ENCODE measurements at places on chromosomes 6 and 20. TPM values are rescaled to one million over a fixed set of nuclear protein-coding genes. Genes with fewer than 3 reads are reported as not detected.

DNA sequence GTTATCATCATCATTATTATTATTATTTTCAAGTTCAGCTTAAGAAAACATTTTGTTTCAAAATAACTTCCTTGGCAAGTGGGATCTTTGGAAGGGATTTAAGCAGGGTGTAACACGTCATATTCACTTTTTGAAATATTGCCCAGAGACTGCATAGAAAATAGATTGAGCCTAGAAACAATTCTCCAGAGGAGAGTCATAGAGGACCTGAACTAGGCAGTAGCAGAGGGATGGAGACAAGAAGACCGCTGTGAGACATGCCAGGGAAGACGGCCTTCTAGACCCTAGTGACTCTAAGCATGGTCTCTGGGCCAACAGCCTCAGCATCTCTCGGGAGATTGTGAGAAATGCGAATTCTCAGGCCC is 55.5 kb downstream of the EDN1 start:
- no peaks in the 10 kb centered on the region for H3K27me3 ChIP-seq
- H3K4me3 ChIP-seq: no peak overlapping the region
- no peak overlapping the region for H3K27ac ChIP-seq
- H3K36me3 ChIP-seq: no peaks in the 10 kb centered on the region
- DNase-seq: no peak
- H3K4me1 ChIP-seq: no peaks in the 10 kb centered on the region

DNA sequence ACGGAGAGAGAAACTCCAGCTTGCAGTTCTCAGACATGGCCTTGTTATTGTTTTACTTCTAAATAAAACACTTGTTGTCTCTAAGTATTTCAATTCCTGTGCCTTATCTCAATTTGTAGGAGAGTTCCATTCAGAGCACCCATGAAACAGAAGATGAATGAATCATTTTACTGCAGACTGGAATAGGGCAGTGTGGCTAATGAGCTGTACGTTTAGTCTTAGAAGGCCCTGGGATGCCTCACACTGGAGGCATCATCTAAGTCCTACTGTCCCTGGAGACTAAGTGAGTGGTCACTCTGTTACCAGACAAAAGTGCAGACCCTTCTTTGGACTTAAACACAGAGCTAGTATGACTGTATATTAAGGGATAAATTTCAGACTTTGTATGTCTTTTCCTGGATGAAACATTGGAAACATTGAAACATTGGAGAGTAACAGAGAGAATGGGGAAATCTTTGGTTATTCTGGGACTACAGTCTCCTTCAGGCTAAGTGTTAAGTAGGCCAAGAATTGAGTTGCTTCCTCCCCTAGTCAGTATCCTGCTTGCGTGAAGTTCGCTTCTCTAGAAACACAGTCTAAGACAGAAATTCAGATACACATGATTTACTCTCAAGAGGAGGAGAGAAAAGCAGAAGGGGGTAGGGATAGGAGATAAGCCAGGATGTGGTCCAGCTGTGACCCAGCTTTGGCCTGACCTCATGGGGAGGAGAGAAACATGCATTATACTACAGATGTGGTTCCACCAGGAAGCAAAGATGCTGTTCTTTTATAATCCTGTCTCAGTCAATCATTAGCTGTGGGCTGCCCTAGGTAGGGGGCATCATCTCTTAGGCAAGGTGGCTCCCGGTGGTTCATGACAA is 167.4 kb upstream of the BMP2 start:
- H3K4me3 ChIP-seq: no peak overlapping the region
- H3K36me3 ChIP-seq: no peaks in the 10 kb centered on the region
- H3K27ac ChIP-seq: no peak overlapping the region
- H3K4me1 ChIP-seq: no peaks in the 10 kb centered on the region
- H3K27me3 ChIP-seq: no peaks in the 10 kb centered on the region

DNA sequence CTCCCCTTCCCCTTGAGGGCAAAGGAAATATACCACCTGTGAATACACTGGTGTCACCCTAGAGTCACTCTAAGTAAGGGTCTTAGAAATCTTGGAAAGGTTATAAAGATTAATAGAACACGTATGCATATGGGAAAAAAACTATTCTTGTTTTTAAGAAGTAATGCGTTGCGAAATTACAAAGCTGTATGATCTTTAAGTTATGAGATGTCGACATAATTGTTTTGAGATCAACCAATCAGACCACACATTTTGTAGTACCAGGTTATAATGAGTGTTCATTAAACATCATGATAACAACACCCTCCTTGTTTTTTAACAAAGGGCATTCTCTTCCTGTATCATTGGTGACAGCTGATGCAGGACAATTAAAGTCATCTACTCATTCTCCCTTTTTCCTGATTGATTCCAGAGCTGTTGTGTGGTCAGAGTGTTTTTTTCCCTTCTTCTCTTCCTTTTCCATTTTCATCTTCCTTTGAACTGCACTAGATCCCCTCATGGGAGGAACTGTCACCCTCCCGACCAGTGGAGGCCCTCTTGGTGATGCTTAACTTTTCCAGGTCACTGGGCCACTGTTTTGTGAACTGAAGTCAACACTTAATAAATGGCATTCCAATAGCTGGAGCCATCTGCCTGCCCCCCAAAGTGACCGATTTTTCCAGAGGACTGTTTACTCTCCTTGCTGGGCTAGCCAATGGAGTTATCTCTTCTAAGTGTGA is 37.0 kb downstream of the PRDM1 start:
- no peak for DNase-seq
- no peak overlapping the region for H3K4me3 ChIP-seq
- no peaks in the 10 kb centered on the region for H3K36me3 ChIP-seq
- no peaks in the 10 kb centered on the region for H3K27me3 ChIP-seq
- H3K4me1 ChIP-seq: peaks cover 27% of the 10 kb centered on the region
- H3K27ac ChIP-seq: no peak overlapping the region

DNA sequence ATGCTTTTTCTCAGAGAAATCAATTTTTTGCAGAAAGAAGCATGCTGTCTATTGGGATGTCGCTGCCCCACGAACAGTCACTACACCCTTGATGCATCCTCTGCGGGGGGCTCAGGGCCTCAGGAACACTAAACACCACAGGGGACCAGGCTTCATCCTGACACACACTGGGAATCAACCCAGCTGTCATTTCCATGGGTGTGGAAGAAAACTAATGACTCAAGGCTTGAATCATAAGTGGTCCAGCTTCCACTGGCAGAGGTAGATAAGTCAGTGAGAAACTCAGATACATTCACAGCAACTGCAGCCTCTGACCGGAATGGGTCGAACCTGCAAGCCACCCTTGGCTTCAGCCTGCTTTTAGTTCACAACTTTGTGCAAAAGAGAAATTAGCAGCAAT is 81.3 kb upstream of the SPTLC3 start:
- DNase-seq: no peak
- H3K27ac ChIP-seq: no peak overlapping the region
- H3K36me3 ChIP-seq: no peaks in the 10 kb centered on the region
- no peaks in the 10 kb centered on the region for H3K4me1 ChIP-seq
- H3K4me3 ChIP-seq: no peak overlapping the region

DNA sequence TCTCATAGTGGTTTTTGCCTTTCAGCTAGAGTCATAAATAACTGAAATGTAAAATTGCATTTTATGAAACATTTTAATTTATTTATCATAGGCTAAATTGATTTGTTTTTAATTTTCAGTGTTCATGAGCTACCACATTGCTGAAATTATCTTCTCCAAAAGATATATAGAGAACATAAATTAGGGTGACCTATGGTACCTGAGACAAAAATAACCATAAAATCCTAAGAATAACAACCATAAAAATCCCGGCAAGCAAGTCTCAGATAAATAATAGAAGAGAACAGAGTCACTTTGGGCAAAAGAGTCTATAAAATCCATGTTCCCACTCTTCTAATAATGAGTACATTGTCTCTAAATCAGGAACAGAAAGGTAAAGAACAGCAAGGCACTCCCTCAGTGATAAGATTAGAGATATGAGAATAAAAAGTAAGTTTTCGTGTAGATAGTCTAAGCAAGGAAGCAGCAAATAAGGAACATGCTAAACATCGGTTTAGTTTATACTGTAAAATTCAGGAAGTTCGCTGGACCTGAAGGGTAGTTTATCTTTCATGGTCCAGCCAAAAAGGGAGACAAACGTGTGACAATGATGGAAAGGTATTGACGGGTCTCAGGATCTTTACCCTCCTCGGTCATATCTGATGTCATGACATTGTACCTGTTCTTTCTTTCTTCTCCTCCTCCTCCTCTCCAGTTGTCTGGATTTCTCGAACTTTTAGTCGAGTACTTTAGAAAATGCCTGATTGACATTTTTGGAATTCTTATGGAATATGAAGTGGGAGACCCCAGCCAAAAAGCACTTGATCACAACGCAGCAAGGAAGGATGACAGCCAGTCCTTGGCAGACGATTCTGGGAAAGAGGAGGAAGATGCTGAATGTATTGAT is 117.6 kb downstream of the TMEM242 start:
- H3K36me3 ChIP-seq: peaks cover 52% of the 10 kb centered on the region
- no peak overlapping the region for H3K27ac ChIP-seq
- H3K4me1 ChIP-seq: no peaks in the 10 kb centered on the region
- no peaks in the 10 kb centered on the region for H3K27me3 ChIP-seq
- no peak overlapping the region for H3K4me3 ChIP-seq

DNA sequence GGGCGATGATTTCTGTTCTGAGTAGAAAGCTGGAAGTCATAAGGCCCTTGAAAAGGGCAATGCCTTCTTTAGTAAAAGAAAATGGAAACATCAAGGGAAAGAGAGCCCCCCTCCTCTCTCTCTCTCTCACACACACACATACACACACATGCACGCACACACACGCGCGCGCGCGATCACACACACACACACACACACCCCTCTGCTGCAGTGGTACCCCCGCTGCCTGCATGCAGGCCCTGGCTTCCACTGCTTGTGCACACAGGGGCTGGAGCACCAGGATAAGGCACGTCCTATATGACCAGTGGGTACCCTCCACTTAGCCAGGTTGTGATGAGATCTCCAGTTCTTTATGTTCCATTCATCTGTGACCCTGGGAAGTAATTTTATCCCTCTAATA is 300.9 kb downstream of the SLC35F1 start:
- no peaks in the 10 kb centered on the region for H3K27me3 ChIP-seq
- H3K4me1 ChIP-seq: no peaks in the 10 kb centered on the region
- no peaks in the 10 kb centered on the region for H3K36me3 ChIP-seq
- no peak overlapping the region for H3K4me3 ChIP-seq
- no peak overlapping the region for H3K27ac ChIP-seq

GRCh38 chr6:151254451-151255081 is 14.8 kb downstream of the AKAP12 start:
- no peak for DNase-seq
- H3K27me3 ChIP-seq: no peaks in the 10 kb centered on the region
- no peak overlapping the region for H3K4me3 ChIP-seq
- H3K36me3 ChIP-seq: no peaks in the 10 kb centered on the region

- no peak overlapping the region for H3K27ac ChIP-seq
- DNase-seq: no peak
- H3K36me3 ChIP-seq: no peaks in the 10 kb centered on the region
- H3K27me3 ChIP-seq: no peaks in the 10 kb centered on the region
- no peaks in the 10 kb centered on the region for H3K4me1 ChIP-seq
These were observed 130.2 kb upstream of the SSTR4 start for GRCh38 chr20:22904905-22905304.

DNA sequence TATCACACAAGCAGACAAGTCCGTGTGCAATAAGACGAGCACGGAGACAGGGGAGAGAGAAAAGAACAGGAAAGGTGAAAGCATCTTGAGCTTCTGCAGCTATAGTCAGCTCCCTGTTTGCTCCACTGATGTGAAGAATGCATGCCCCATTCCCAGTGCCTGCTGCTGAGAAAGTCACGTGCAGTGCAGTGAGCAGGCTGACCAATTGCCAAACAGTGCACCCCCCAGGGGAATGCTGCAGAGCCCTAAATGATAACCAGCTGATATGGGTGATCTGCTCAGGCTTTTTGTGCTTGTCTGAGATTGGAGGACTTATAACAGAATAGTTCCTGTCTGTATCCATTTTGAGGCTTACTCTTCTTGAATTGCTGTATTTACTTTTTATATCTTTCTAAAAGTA is 121.5 kb downstream of the PACRG start:
- no peaks in the 10 kb centered on the region for H3K4me1 ChIP-seq
- no peaks in the 10 kb centered on the region for H3K36me3 ChIP-seq
- DNase-seq: no peak
- no peaks in the 10 kb centered on the region for H3K27me3 ChIP-seq
- H3K27ac ChIP-seq: no peak overlapping the region
- no peak overlapping the region for H3K4me3 ChIP-seq

GRCh38 chr20:2706688-2707352 is 14.2 kb downstream of the EBF4 start:
- H3K27ac ChIP-seq: no peak overlapping the region
- no peak overlapping the region for H3K4me3 ChIP-seq
- DNase-seq: no peak
- no peaks in the 10 kb centered on the region for H3K36me3 ChIP-seq

LKAAEAR1 gene
- not detected for total RNA-seq

FBXL4 gene
- total RNA-seq: 21.6 TPM

GNRH2 gene
- total RNA-seq: 1.2 TPM

SOX18 gene
- total RNA-seq: not detected

MAP7 gene
- total RNA-seq: 0.69 TPM

METTL24 gene
- 0.39 TPM for total RNA-seq

DCDC2 gene
- total RNA-seq: 0.47 TPM

SOBP gene
- not detected for total RNA-seq

WFDC5 gene
- not detected for total RNA-seq

LY6G6C gene
- not detected for total RNA-seq

POM121L2 gene
- total RNA-seq: not detected

Measured in CD4-positive, alpha-beta memory T cell (primary cell).